ENCODE measurements at places on chromosomes 4 and X. TPM values are rescaled to one million over a fixed set of nuclear protein-coding genes. Genes with fewer than 3 reads are reported as not detected.

IRS4 gene
- not detected for total RNA-seq

CT45A8 gene
- total RNA-seq, result not detected

MAD2L1 gene
- total RNA-seq, result 49.4 TPM

RENBP gene
- 0.13 TPM for total RNA-seq

NR3C2 gene
- not detected for total RNA-seq

CT45A10 gene
- not detected for total RNA-seq

CLGN gene
- total RNA-seq, result 5.3 TPM

DCHS2 gene
- total RNA-seq, result not detected
